OCI-M1 (cell line): ENCODE measurements at places on chromosomes 1 and 21.

- DNase-seq: no peak
Measured at GRCh38 chr1:215276582-215276981, 194.0 kb downstream of the KCNK2 start.

- DNase-seq: no peak
Measured at GRCh38 chr1:155962599-155963211, 15.6 kb downstream of the ARHGEF2 start.

DNA sequence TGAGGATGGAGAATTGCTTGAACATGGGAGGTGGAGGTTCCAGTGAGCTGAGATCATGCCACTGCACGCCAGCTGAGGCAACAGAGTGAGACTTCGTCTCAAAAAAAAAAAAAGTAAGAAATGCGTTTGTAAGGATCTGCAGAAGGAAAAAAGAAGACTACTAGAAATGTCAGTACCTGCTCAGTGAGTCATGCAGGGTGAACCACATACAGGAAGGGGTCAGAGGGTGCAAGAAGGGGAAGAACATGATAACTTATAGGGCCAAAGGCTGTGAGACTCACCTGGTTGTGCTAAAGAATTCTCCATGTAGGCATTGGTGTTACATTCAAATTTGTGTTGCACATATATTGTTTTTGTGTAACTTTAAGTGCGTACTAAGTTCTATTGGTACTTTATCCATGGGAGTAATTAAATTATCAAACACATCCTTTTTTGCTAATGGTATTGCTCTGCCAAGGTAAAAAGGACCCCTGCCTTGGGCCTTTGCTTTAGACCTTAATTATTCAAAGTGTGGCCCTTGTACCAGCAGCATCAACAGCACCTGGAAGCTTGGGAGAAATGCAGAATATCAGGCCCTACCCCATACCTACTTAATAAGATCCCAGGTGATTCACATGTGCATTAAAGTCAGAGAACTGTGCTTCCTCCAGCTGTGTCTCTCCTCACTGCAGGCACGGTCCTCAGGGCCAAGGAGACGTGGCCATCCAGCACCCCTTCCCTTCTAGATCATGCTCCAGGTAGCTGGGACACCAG is 96.4 kb upstream of the PPP2R5A start:
- DNase-seq: no peak

- DNase-seq: no peak
Measured at GRCh38 chr1:182601913-182602312, 2.3 kb downstream of the RGS16 start.

DNA sequence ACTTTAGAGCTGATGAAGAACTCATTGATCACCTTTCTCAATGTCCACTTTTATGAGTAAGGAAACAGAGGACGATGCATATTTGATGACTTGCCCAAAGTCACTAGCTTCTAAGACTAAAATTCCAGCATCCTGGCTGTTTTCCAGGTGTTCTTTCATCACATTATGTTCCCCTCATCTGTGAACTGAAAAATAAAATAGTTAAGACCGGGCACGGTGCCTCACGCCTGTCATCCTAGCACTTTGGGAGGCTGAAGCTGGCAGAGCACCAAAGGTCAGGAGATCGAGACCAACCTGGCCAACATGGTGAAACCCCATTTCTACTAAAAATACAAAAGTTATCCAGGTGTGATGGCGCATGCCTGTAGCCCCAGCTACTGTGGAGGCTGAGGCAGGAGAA is 297.5 kb downstream of the DUSP10 start:
- no peak for DNase-seq

GRCh38 chr1:113242481-113242880 is 147.8 kb upstream of the MAGI3 start:
- DNase-seq: peak; percentile 14

DNA sequence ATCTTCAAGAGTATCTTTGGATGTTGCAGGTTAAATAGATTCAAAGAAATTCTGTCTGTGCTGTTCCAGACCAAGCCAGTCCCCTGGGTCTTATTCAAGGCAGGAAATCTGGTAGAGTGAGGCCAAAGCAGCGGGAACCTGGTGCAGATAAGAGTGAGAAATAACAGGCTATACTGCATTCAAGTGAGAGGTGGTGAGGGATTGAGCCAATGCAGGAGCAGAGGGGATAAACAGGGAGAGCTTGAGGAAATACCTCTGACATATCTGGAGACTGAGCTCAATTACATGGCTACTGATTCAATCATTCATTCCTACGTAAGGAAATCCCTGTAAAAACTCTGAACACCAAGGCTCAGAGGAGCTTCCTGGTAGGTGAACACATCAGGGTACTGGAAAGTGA is 17.2 kb upstream of the PSMA5 start:
- no peak for DNase-seq

- no peak for DNase-seq
Measured at GRCh38 chr1:74463333-74463988, 49.0 kb downstream of the LRRC53 start.

- no peak for DNase-seq
Measured at GRCh38 chr1:47838562-47839432, 158.4 kb downstream of the TRABD2B start.

- DNase-seq: no peak
Measured at GRCh38 chr1:101239095-101240040, 2.5 kb downstream of the S1PR1 start.

GRCh38 chr1:111110197-111110899 is 29.5 kb downstream of the DRAM2 start:
- DNase-seq: no peak

DNA sequence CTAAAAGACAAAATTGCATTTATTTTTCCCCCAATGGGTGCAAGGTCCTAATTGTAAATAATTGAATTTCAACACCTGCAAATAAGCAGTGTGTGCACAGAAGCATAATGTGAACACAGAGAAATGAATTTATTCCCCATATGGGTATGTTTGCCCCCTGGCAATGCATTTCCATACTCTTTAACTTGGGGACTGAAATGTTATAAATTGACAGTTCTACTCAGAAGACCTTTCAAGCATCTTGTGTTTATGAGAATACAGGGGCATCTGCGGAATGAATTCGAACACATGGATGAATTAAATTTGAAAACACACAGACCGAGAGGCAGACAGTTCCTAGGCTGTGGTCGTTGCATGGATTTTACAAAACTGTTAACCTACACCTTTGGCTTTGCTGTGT is 3.5 kb downstream of the PBX1 start:
- DNase-seq: no peak

- no peak for DNase-seq
Measured at GRCh38 chr1:46150085-46150484, 17.7 kb upstream of the PIK3R3 start.

DNA sequence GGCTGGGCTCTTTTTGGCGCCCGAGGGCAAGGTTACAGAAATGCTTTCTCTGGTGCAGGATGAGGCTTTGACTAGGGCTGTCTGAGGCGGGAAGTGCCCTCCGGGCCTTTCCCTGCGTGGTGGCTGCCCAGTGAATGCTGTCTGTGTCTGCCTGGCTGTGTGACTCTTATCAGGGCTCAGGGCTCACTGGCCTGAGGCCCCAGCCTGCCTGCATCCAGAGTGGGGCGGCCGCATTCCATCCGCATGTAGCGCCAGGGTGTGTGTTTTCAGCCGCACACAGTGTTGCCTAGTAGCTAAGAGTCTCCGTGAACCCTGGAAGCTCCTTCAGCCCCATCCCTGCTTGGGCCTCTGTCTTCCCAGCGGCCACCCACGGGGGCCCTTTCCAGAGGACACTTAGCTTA is 59.1 kb downstream of the FAAP20 start:
- DNase-seq: no peak

DNA sequence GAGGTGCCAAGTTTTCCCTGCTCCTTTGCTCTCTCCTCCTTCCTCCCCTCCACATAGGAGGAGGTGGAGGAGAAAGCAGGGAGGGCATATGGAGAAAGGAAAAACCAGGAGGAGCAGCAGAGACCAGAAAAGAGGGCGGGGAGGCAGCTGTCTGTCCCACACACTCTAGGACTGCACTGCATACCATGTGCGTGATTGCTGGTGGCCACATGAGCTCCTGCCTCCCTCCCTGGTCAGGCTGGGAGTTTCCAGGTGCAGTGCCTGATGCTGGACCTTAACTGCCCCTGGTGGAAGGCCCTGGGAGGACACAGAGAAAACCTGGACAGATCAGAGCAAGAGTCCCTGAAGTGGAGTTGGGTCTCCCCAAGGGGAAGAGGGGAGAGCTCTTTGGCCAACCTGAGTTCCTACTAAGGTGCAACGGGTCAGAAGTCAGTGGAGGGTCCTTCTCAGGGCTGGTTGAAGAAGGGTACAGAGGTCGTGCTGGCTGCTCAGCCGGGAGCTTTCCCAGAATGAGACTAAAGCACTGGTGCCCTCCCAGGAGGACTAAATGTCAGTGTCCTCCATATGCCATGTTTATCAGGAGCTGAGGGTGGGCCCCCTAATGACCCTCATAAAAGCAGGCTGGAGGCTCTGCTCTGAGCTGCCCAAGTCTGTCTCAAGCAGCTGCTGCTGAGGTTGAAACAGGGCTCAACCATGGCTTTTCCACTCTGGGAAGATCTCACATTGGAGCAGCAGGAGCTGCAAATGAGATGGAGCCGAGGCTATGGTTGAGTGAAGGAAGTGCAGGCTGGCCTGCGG is 3.5 kb upstream of the LGR6 start:
- no peak for DNase-seq

DNA sequence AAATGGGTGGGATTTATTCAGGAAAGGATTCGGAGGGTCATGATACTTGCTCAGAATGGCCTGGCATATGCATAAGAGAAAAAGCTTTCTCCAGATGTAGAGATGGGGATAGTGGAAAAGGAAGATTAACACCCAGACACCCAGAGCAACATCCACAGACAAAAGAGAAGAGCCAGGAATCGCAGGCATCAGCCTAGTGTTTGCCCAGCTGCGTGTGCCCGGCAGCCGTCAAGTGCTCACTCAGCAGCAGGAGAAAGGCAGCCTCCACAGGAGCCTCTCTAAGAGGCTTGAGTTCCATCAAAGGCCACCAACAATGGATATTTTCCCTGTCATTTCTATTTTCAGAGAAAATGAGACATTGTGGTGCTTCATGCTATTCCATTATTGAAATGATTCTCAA is 54.7 kb downstream of the NTPCR start:
- no peak for DNase-seq

- DNase-seq: peak; percentile 74
Measured at GRCh38 chr1:154972517-154973343, 1.8 kb upstream of the CKS1B start.

DNA sequence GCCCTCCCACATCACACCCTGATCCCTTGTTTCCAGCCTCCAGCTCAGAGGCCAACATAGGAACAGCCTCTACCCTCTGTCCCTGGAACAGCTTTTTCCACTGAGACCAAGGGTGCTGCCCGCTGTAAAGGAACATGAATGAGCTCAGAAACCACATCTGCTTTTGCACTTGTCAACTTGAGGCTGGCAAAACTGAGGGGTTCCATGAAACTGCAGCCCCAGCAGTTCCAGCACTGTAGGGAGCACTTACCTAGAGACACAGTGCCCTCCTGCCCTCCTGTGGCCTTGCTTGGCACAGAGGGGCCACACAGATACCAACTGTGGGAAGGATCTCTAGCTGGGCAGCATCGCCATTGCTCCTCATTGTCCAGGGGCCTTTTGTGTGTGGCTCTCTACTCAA is 51.7 kb downstream of the ITPKB start:
- no peak for DNase-seq

GRCh38 chr1:13700521-13701270 is 708 bp downstream of the PRDM2 start:
- DNase-seq: peak; percentile 41

DNA sequence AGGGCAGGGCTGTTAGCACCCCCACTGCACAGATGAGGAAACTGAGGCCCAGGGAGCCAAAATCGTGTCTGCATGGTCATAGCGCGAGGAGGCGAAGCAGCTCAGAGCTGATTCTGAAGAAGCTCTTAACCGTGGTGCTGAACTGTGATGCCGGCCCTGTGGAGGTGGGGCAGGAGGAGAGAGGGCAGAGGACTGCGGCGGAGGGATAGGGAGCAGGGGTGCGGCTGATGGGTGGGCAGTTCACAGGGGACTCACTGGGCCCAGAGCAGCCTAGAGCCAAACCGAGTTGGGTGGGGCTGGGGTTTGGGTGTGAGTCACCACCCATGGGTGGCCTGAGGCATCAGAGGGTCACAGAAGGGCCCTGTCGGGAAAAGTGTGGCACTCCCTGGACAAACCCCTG is 74.7 kb downstream of the RAP1GAP start:
- DNase-seq: no peak

DNA sequence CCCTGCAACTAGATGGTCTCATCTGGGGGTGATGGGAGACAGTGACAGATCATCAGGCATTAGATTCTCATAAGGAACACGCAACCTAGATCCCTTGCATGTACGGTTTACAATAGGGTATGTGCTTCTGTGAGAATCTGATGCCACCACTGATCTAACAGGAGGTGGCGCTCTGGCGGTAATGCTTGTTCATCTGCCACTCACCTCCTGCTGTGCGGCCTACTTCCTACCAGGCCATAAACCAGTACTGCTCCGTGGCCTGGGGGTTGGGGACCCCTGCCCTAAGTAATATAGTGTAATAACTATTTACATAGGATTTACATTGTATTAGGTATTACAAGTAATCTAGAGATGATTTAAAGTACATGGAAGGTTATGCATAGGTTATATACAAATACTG is 134.9 kb downstream of the CLEC20A start:
- peak; percentile 36 for DNase-seq

DNA sequence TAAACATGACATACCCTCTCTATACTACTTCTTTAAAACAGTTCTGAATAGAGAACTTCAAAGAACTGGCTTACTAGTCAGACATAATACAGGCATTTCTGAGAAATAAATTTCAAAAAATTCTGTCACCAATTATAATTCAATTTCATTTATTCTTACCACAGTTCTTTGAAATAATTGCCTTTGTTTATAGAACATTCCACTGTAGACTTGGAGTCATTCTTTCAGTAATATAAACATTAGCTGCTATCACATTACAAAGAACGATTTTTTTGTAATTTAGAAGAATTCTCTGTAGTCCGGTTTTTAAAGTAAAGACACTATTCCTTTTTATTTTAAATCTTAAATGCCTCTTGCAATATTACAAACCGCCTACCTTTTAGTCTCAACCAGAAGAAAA is 146.4 kb upstream of the COL11A1 start:
- no peak for DNase-seq

DNA sequence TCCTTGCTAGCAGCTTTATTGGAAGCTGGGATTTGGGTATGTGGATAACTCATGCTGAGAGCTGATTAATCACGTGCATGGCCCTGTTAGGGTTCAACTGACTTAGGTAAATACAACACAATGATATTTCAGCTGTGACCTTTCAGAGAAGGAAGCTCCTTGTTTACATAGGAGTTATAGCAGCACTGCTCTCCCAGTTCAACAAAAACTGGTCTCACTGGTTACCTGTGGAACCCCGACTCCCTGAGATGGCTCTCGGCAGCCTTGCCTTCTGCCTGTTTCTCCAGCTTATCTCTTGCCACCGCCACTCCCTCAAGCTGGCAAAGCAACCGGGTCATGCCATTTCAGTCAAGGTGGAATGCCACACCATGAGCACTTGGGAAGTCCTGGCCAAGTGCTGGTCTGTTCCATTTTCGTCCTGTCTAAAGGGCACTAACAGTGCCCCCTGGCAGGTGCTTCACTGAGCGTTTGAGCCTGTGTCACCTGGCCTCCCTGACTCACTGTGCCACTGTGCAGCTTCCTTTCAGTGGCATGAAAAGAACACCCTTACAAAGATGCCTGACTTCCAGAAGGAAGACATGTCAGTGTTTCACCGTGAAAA is 31.6 kb downstream of the DOP1B start:
- DNase-seq: no peak
